NCI-H460 (cell line): ENCODE measurements at places on chromosomes 5 and 9. TPM values are rescaled to one million over a fixed set of nuclear protein-coding genes. Genes with fewer than 3 reads are reported as not detected.

- no peak for DNase-seq
These were observed 34.4 kb downstream of the MAP1B start for GRCh38 chr5:72141440-72142355.

- DNase-seq = no peak
These were observed 44.9 kb downstream of the USP20 start for GRCh38 chr9:129879991-129880653.

The BRINP1 gene
- 0.30 TPM in 1 of 2 replicates, not detected in the other for total RNA-seq

The MYO10 gene
- total RNA-seq = 10.0 and 13.0 TPM in 2 replicates

GRCh38 chr5:36164461-36164860, 12.6 kb downstream of the SKP2 start:
- no peak for DNase-seq
